ENCODE measurements at places on chromosomes 3 and 15.

GRCh38 chr3:159253860-159254259 lies 452.0 kb downstream of the MFSD1 start:
- no peak for DNase-seq

GRCh38 chr3:149608987-149609386 lies 48.8 kb downstream of the WWTR1 start:
- no peak for DNase-seq

GRCh38 chr15:94607176-94607654 lies 375.9 kb downstream of the MCTP2 start:
- no peak for DNase-seq

GRCh38 chr3:12142476-12142875 lies 16.2 kb downstream of the TIMP4 start:
- DNase-seq: no peak

- no peak for DNase-seq
Measured at GRCh38 chr3:87228316-87228715, 1.2 kb downstream of the CHMP2B start.

- DNase-seq: no peak
Measured at GRCh38 chr15:100889385-100890050, 9.9 kb downstream of the ALDH1A3 start.
